ENCODE measurements at places on chromosomes 4 and X. TPM values are rescaled to one million over a fixed set of nuclear protein-coding genes. Genes with fewer than 3 reads are reported as not detected.

The HSFX3 gene
- total RNA-seq = not detected

The STIM2 gene
- 12.4 TPM for total RNA-seq

The TIGD4 gene
- total RNA-seq = 0.17 TPM

The PDLIM3 gene
- total RNA-seq = 0.12 TPM

The MAGEA12 gene
- total RNA-seq = 0.22 TPM
